ENCODE measurements at places on chromosomes 3 and 15. TPM values are rescaled to one million over a fixed set of nuclear protein-coding genes. Genes with fewer than 3 reads are reported as not detected.

GRCh38 chr3:193637831-193638230 lies 44.8 kb downstream of the OPA1 start:
- no peak for DNase-seq
- no peak overlapping the region for H3K27ac ChIP-seq
- no peaks in the 10 kb centered on the region for H3K4me1 ChIP-seq
- peaks cover 60% of the 10 kb centered on the region for H3K36me3 ChIP-seq

DNA sequence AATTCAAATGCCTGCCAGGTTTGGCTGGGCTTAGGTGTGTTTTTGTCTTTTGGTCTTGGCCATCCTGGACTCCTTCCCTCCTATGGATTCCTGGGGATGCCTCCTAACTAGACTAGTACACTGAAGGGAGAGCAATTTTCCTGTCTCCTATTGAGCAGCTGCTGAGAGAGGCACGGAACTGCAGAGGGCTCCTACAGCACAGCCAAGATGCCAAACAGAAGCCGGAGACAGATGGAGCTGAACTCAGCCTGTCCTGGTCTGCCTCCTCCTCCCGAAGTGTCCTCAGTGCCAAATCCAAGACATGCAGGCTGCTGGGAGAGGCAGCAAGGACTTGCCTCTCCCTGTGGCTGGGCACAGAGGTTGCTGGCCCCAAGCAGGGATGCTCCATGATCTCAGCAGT lies 256.6 kb upstream of the PROK2 start:
- no peaks in the 10 kb centered on the region for H3K36me3 ChIP-seq
- no peak overlapping the region for H3K4me3 ChIP-seq
- DNase-seq, result no peak
- H3K27me3 ChIP-seq, result no peaks in the 10 kb centered on the region

The DGKG gene
- 5.7 TPM for total RNA-seq

The SERINC4 gene
- not detected for total RNA-seq

DNA sequence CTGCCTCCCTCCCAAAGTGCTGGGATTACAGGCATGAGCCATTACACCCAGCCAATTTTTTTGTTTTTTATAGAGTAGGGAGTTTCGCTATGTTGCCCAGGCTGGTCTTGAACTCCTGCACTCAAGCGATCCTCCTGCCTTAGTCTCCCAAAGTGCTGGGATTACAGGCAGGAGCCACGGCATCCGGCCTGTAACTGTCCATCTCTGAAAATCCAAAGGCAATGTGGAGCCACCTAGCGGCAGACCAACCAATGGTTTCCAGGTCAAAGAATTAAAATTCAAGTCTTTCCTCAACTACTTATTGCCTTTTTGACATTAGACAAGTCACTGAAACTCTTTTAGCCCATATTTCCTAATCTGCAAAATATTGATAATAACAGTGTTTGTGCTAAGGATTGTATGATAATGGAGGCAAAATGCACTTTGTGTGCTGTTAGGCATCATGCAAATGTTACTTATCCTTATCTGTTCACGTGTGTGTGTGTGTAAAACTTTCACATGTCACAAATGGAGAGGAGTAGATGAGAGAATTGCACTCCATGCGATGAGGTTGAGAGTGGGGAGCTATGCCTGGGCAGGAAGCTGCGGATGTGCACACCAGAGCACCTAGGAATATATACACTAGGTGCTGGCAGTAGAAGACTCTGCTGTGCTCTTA lies 48.7 kb downstream of the COL8A1 start:
- no peaks in the 10 kb centered on the region for H3K4me1 ChIP-seq
- no peak overlapping the region for H3K4me3 ChIP-seq
- DNase-seq, result peak; percentile 55
- no peak overlapping the region for H3K27ac ChIP-seq
- H3K27me3 ChIP-seq, result no peaks in the 10 kb centered on the region

The ST3GAL6 gene
- total RNA-seq, result 42.4 TPM

The KIF15 gene
- total RNA-seq, result 1.3 TPM

The ZNF385D gene
- total RNA-seq, result 2.9 TPM

The CASR gene
- total RNA-seq, result not detected

DNA sequence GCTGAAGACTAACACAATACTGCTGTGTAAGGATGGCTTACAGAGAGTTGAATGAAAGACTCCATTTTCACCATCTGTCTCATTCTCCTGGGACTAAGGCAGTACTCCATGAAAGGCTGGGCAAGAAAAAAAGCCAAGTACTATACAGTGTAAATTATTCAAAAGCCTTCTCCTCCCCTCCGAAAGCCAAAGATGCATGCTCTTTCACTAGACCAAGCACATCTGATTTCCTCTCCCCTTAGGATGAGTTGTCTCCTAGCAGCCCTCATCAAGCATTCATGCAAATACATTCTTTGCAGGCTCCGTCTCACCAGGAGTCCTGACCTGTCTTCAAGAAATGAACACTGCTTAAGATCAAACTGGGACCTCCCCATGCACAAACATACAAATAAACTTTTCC lies 133.5 kb upstream of the THBS1 start:
- no peaks in the 10 kb centered on the region for H3K36me3 ChIP-seq
- no peak overlapping the region for H3K27ac ChIP-seq
- no peak for DNase-seq
- H3K4me3 ChIP-seq, result no peak overlapping the region
- no peaks in the 10 kb centered on the region for H3K4me1 ChIP-seq
- H3K27me3 ChIP-seq, result no peaks in the 10 kb centered on the region

DNA sequence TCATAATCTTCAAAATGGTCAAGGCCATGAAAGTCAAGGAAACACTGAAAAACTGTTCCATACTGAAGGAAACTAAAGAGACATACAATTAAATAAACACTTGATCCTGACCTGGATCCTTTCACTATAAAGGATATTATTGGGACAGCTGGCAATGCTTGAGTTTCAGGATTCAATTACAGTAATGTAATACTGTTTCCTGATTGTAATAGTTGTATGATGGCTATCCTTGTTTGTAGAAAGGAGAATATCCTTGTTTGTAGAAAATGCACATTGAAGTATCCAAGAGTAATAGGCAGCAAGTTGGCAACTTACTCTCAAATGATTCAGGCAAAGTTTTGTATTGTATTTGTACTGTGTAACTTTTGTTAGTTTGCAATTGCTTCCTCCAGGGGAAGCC lies 4.6 kb downstream of the CIDEC start:
- H3K4me3 ChIP-seq, result no peak overlapping the region
- no peaks in the 10 kb centered on the region for H3K27me3 ChIP-seq
- no peaks in the 10 kb centered on the region for H3K36me3 ChIP-seq

The TM4SF18 gene
- total RNA-seq, result 6.5 TPM

The TGM5 gene
- 0.32 TPM for total RNA-seq

DNA sequence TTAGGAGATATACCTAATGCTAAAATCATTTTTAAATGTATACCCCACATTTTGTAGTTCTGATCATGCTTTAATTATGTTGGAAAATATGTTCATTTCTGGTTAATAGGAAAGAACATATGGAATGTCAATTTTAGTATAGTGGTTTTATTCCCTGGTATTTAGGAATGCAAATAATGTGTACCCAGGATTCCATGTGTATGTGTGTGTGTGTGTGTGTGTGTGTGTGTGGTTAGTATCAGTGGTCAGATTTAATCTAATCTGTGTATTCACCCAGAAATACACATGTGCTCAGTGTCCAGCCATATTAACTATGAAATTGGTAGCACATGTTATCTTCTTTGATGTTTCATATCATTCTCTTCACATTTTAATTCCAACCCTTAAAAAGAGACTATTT lies 233.5 kb upstream of the DCBLD2 start:
- H3K4me1 ChIP-seq, result no peaks in the 10 kb centered on the region
- H3K36me3 ChIP-seq, result no peaks in the 10 kb centered on the region
- no peak for DNase-seq
- no peaks in the 10 kb centered on the region for H3K27me3 ChIP-seq

GRCh38 chr3:61853912-61854311 lies 292.5 kb downstream of the PTPRG start:
- no peak overlapping the region for H3K4me3 ChIP-seq
- no peak overlapping the region for H3K27ac ChIP-seq
- H3K4me1 ChIP-seq, result peaks cover 23% of the 10 kb centered on the region
- no peaks in the 10 kb centered on the region for H3K27me3 ChIP-seq

The PRR20G gene
- not detected for total RNA-seq

- DNase-seq, result no peak
- H3K4me1 ChIP-seq, result peaks cover 16% of the 10 kb centered on the region
- H3K27me3 ChIP-seq, result no peaks in the 10 kb centered on the region
- H3K36me3 ChIP-seq, result peaks cover 75% of the 10 kb centered on the region
- H3K4me3 ChIP-seq, result no peak overlapping the region
These were observed 3.9 kb upstream of the MUSTN1 start for GRCh38 chr3:52838561-52839267.

DNA sequence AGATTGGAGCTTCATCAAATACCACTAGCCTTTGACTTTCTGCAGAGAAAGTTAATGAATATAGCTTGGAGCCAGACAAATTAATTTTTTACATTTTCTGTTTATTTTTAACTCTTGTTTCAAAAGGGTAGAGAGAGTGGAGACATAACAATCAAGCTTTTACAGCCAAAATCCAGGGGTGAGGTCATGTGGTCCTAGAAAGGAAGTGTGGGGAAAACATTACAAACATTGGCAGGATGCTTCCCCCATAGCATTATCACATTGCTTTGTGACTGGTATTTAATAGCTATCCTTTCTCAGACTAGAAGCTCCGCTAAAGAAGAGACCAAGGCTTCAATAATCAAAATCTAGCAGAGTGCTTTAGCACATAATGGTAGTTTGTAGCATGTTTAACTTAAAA lies 46.4 kb upstream of the PHLDB2 start:
- H3K4me1 ChIP-seq, result peaks cover 22% of the 10 kb centered on the region
- H3K27ac ChIP-seq, result no peak overlapping the region
- H3K27me3 ChIP-seq, result no peaks in the 10 kb centered on the region
- no peaks in the 10 kb centered on the region for H3K36me3 ChIP-seq

DNA sequence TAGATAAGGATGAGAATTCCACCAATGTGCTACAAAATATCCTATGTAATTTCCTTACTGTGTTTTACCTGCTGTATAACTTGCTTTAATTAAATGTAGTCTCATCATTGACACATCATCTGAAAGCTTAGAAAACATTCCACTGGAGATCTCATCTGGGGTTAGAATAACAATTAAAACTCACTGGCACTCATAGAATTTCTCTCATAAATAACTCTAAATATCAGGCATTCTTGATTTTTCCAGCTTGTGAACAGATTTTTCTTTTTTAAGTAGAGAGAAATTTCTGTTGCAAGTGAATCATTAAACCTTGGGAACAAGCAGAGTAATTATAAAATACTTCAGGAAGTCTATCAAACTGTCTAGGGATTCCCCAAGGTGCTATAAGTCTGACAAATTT lies 843.8 kb downstream of the NAALADL2 start:
- H3K4me1 ChIP-seq, result no peaks in the 10 kb centered on the region
- H3K27me3 ChIP-seq, result no peaks in the 10 kb centered on the region
- H3K27ac ChIP-seq, result no peak overlapping the region
- no peak overlapping the region for H3K4me3 ChIP-seq

DNA sequence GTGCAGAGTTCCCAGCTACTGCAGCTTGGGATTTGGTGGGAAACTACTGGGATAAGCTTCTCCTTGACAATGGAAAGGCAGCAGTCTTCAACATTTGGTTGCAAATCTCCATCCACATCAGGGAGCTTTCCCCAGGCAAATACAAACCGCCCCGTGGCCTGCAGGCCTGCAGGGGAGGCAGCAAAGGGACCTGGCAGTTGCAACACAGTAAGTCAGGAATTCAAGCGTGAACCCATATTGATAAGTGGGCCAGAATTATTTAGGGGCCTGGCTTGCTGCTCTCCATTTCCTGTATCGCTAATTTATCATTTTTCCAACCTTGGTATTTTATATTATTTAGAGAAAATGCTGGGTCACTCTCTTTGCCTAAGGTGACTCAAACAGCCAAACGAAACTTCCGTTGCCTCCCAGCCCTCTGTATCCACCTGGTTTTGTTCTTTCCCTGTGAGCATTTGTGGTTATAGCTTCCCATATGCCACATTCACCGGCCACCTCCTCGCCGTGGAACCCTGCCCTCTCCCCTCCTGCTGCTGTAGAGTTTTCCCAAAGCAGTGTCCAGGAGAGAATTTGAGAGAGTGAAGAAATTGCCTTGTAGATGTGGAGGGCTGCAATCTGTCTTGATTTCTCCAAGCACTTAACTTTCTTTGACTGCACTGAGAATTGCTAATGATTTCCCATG lies 34.8 kb downstream of the B3GALNT1 start:
- H3K27ac ChIP-seq, result no peak overlapping the region
- H3K36me3 ChIP-seq, result no peaks in the 10 kb centered on the region
- H3K27me3 ChIP-seq, result no peaks in the 10 kb centered on the region
- H3K4me3 ChIP-seq, result no peak overlapping the region

The THAP10 gene
- total RNA-seq, result 2.4 TPM

The MORC1 gene
- total RNA-seq, result not detected

DNA sequence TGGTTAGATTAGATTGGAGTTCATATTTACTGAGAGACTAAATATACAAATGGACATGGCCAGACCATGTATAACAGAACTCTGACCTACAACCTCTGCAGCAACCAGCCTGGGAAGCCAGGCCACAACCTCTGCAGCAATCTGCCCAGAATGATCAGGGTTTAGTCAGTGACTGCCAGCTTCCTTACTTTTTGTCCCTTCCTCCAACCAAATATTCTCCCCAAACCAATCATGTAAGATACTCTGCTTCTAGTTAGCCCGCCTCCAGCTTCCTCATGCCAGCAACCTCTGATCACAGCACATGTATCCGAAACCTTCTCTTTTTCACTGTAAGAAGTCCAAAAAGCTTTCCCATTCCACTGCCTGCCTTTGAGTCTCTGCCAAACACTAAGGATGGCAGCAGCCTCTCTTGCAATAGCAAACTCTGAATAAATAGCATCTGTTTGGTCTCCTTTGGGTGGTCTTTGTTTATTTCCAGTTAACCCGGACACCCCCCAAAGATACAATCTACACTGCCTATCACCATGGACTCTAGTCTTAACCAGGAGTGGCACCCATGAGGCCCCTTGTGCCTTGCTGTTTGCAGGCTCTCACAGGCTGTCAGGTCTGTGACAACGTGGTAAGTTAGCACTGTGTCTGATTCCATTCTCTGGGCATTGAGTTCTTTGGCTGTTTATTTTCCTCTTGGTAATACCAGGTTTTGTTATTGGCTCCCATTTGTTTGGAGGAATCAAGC lies 102.2 kb downstream of the ERC2 start:
- H3K27ac ChIP-seq, result no peak overlapping the region
- no peaks in the 10 kb centered on the region for H3K4me1 ChIP-seq
- H3K27me3 ChIP-seq, result no peaks in the 10 kb centered on the region
- H3K36me3 ChIP-seq, result no peaks in the 10 kb centered on the region
- no peak for DNase-seq
- no peak overlapping the region for H3K4me3 ChIP-seq

DNA sequence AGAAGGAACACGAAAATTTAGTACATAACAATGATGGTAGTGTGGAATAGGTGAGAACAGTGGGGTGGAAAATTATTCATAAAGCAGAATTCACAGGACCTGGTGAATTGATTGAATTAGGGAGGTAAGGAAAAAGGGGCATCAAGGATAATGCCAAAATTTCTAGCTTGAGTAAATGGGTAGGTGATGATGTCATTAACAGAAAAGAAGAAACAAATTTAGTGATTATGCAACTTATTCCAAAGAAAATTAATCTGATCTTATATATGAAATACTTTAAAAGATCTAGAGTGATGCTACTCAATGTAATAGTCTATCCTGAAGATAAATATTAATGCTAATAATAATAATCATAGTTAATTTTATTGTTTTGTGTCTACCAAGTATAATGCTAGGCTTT lies 544.6 kb upstream of the LMCD1 start:
- H3K27me3 ChIP-seq, result no peaks in the 10 kb centered on the region
- H3K27ac ChIP-seq, result no peak overlapping the region
- no peaks in the 10 kb centered on the region for H3K4me1 ChIP-seq
- H3K4me3 ChIP-seq, result no peak overlapping the region
- no peaks in the 10 kb centered on the region for H3K36me3 ChIP-seq

- H3K4me1 ChIP-seq, result no peaks in the 10 kb centered on the region
- H3K36me3 ChIP-seq, result no peaks in the 10 kb centered on the region
- no peak overlapping the region for H3K4me3 ChIP-seq
- no peak for DNase-seq
- H3K27ac ChIP-seq, result no peak overlapping the region
These were observed 97.7 kb upstream of the ATP2B2 start for GRCh38 chr3:10602769-10603768.

Measured in lower lobe of right lung (tissue), 2 donors.